ENCODE measurements at places on chromosomes 5 and 9.
A peak's percentile ranks its signal among the peaks of the same experiment; 100 is the strongest.

DNA sequence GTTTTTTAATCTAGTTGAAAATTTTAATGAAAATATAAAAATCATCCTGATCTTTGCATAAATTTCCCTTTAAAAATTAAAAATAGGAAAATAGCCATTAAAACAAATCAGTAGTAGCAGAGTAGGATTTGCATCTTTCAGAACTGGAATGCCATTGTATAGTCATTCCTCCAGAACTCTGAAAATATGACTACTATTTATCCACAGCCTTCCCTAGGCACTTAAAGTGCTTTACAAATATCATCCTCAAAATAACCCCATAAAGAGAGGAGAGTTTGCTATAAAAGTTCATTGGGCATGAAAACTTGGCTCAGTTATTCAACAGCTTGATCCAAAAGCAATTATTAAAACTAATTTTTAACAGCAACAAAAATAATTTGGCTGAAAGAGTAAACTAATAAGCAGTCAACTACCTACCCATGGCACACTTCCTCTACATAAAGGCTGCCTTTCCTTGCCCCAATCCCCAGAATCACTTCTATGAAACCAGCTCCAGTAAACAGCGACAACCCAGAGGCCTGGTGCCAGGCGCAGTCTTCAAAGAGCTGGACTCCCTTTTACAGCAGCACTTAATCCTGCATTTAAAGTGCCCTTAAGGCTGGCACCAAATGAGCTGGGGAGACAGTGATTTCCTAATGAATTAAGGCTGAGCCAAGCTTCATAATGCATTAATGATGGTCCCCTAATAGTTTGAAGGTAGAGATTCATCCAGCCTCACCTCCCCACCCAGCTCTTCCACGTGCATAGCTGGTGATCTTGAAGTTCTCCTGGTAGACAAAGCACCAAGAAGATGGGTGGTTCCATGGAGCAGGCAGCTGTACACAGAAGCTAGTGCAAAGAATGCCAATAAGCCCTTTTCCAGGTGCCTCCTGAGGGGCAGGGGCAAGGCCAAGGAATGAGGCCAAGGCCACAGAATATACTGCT lies 36.1 kb downstream of the LHFPL2 start:
- no peak for DNase-seq

- DNase-seq, result no peak
These were observed 94.7 kb upstream of the RUSC2 start for GRCh38 chr9:35395076-35395705.

GRCh38 chr5:154858972-154859871 lies 795 bp downstream of the CNOT8 start:
- no peak for DNase-seq

- DNase-seq, result peak; percentile 61
These were observed 14.3 kb upstream of the NR4A3 start for GRCh38 chr9:99807276-99807852.

GRCh38 chr5:91386120-91386519 lies 3.0 kb upstream of the ARRDC3 start:
- no peak for DNase-seq

- no peak for DNase-seq
These were observed 23.4 kb downstream of the C9orf50 start for GRCh38 chr9:129597355-129598088.

DNA sequence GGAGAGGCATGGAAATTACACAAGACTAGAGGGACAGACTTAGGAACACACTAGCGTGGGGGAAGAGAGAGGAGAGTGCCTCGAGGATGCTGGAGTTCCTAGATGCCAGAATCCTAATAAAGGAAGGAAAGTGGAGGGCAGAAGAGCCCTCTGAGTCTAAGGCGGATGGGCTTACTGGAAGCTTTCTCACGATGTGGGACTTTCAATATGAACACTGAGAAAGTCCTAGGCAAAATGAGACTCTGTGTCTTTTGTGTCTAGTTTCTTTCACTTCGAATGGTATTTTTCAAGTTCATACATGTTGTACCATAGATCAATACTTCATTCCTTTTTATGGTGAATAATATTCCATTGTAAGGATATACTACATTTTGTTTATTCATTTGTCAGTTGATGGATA lies 239.4 kb downstream of the NSG2 start:
- DNase-seq, result no peak

DNA sequence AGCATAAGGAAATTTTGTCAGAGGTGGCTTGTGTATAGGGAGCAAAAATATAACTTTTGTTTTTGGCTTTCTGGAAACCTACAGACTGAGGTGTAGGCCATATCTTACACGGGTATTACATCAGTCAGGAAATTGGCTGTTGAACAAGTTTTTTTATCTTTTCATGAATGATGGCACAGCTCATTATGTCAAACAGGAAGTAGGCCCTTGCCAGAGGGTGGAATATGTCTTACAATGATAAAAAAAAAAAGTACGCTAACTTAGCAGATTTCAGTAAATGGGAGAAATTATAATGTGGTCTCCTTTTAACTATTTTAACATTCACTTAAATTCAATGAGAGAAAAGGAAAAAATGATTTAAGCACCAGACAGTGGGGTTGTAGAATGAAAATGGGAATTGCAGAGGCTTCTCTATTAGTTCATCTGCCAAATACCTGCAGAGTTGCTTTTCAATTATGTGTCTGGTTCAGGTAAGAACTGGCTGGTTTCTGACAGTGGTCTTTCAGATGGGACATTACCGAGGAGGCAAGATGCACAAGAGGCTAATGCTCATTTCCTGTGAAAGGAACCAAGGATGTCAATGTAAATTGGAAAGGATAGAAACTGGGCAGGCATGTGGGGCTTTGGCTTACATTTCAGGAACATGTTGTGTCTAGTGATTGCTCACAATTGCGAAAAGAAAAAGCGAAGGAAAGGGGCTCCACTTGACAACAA lies 169.9 kb downstream of the NNT start:
- DNase-seq, result peak; percentile 20

GRCh38 chr5:63022403-63022802 lies 443.8 kb downstream of the LRRC70 start:
- no peak for DNase-seq

DNA sequence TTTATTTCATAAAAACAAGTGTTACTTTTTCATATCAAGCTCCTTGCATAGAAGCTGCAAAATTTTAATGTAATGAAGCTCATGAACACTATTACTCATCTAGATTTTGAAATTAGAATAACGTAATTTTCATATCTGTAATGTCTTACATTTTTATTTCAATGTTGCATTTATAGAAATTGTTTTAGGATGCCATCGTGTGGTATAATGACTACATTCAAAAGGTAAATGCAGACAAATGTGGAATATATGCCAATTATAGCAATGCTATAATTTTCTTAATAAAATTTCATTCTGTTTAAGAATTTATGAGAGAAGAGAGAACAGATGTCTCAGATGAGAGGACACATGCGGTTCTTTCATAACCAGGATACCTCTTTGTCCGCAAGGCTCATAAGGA lies 230.2 kb downstream of the TMEM232 start:
- DNase-seq, result no peak

DNA sequence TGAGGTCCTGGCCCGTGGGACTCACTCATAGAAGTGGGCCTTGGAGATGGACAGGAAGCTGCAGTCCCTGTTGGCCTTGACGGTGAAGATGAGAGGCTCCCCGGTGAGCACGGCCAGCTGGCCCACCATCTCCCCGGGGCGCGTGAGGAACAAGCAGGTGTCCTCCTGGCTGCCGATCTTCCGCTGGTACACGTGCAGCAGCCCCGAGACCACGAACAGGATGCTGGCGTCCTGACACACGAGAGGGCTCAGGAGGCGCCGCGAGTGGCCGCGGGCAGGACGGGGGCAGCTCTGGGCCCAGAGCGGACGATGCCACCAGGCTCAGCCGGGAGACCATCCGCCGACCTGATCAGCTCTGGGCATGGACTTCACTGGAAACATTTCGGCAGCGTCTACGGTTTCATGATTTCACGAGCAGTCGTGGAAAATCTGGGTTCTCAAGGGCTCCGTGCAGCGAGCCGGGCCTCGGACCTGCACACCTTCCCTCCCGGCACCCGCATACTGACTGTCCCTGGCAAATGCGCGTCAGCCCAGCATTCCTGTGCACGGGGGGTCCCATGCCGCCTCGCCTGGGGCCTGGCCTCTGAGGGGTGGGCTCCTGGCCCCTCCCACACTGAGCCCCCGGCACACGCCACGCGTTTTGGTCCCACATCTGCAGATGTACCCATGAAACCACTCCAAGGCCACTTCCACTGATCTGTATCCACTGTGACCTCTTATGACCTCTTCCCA lies 41.7 kb upstream of the NSMF start:
- no peak for DNase-seq

GRCh38 chr5:132417889-132418485 lies 48.5 kb downstream of the SLC22A5 start:
- no peak for DNase-seq

DNA sequence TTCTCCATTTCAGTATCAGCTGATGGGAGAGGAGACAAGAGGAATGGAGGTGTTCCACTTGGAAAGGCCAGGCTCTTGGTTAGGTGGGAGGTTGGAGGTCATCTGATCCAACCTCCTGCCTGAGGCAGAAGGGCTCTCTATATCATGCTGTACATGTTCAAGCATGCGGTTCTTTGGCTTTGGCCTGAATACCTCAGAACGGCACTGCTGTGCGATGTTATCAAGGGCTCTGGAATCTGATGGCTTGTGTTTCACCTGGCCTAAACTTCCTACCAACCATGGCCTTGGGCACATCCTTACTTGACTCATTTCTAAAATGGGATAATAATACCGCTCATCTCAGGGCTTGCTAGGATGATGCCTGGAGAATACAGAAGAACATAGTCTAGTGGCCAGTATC lies 90.1 kb upstream of the FAM169A start:
- no peak for DNase-seq

- DNase-seq, result no peak
These were observed 28.4 kb downstream of the SKP1 start for GRCh38 chr5:134148316-134148715.

GRCh38 chr9:4222357-4222756 lies 77.5 kb downstream of the GLIS3 start:
- no peak for DNase-seq

GRCh38 chr9:77502568-77502967 lies 145.6 kb downstream of the GNA14 start:
- no peak for DNase-seq

DNA sequence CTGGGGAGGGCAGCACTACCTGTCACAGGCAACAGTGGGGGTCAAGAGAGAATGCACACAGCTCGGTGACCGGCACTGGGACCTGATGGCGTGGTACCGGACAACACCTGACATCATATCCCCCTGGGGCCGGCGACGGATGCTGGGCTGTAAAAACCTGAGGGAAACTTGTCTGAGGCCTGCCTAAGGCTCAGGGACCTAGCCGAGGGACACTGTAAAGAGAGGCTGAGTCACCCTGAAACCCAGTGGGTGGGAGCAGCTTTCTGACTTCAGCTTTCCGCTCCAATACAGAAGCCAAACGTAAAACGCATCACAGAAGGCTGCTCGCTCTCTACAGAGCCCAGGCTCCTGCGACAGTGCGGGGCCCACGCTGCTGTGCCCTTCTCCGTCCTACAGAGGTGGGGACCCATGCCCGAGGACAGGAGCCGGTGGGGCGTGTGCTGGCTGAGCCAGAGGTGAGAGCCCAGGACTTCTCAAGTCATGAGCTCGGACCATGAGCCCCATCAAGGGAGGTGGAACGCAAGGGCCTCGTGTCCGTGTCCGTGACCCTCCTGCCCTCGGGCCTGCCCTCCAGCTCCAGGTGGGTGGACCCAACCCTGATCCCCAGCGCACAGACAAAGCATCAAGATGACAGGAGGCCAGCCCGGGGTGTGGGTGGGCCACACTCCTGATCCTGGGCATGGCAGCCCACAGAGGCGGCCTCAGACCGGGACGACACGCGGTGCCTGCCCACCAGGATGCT lies 5.3 kb downstream of the RALGDS start:
- peak; percentile 62 for DNase-seq

DNA sequence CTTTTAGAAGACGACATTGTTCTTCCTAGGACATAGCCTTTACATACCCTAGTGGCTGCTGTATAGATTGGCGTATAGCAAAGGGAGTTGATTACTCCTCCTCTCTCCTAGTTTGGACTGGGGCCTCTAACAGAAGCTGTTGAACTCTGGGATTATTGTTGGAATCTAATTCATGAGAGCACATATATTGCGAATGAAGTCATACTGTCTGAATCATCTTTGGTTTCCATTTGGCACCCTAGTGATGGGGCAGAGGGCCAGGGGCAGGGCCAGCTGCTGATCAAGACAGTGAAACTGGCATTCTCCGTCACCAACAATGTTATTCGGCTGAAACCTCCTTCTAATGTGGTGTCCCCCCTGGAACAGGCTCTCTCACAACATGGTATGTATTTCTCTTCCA lies 40.3 kb downstream of the NUP188 start:
- peak; percentile 69 for DNase-seq

- no peak for DNase-seq
These were observed 2.2 kb downstream of the LCN10 start for GRCh38 chr9:136740491-136740890.

All from brain microvascular endothelial cell (primary cell).